ENCODE measurements at places on chromosomes 16 and 17.

DNA sequence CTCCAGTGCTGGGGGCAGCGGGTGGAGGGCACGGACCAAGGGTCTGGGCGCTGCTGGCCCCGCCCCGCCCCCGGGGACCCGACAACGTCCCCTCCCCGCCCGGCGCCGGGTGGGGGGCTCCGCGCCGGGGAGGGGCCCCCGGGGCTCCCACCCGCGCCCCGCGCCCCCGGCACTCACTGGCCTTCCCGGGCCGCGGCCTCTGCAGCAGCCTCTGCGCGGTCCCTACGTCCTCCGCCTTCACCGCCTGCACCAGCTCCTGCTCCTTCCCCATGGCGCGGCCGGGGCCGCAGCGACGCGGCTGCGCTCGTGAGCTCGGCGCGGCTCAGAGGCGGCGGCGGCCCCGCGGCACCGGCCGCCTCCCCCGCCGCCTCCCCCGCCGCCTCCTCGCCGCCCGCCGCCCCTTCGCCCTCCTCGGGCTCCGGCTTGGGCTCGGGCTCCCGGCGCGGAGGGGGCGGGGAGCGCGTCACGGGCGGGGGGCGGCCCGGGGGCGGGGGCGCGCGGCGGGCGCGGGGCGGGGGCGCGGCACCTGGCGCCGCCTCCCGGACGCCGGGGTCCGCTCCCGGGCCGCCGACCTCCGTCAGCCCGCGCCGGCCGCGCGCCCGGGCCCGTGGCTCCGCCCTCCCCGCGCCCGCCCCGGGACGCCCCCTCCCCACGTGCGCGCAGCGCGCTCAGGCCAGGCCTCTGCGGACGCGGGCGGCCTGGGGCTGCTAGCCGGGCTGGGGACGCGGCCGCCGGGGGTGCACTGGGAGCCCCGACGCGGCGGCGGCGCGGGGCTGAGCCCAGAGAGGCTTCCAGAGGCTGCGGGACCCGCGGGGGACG, at the start of gene CASKIN1:
Gene CASKIN1 (minus strand): TSS at position 444 of the 819 bp plus-strand sequence. CDS start 173 bp downstream, at position 271.
- no peak for DNase-seq

GRCh38 chr17:21125862-21126261, 902 bp upstream of the DHRS7B start:
- DNase-seq: no peak

- DNase-seq: no peak
These were observed 341 bp downstream of the SLC7A6OS start for GRCh38 chr16:68310437-68310773.

DNA sequence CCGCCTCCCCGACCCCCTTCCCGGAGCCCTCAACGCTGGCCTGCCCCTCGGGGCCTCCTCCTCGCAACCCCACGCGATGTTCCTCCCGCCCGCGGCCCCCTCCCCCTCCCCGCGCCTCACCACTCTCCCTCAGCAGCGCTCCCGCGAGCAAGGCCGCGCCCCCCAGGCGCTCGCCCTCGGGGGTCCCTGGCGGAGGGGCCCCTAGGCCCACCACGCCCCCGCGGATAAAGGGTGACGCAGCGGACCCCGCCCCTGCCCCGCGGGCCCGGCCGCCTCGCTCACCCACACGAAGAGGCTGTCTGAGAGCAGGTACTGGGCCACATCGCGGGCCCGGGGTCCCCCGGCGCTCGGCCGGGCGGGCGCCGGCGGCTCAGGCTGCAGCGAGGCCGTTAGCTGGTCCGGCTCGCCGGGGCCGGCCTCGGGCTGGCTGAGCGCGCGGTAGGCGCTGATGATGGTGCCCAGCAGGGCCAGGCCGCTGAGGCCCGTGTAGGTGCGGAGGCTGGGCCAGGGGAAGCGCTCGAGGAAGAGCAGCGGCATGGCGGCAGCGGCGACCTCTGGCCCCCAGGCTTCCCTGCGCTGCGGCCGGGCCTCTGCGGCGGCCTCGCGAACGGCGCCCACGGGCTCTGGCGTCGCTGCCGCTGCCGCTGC, 430 bp downstream of the AMFR start:
- DNase-seq: peak; percentile 37

DNA sequence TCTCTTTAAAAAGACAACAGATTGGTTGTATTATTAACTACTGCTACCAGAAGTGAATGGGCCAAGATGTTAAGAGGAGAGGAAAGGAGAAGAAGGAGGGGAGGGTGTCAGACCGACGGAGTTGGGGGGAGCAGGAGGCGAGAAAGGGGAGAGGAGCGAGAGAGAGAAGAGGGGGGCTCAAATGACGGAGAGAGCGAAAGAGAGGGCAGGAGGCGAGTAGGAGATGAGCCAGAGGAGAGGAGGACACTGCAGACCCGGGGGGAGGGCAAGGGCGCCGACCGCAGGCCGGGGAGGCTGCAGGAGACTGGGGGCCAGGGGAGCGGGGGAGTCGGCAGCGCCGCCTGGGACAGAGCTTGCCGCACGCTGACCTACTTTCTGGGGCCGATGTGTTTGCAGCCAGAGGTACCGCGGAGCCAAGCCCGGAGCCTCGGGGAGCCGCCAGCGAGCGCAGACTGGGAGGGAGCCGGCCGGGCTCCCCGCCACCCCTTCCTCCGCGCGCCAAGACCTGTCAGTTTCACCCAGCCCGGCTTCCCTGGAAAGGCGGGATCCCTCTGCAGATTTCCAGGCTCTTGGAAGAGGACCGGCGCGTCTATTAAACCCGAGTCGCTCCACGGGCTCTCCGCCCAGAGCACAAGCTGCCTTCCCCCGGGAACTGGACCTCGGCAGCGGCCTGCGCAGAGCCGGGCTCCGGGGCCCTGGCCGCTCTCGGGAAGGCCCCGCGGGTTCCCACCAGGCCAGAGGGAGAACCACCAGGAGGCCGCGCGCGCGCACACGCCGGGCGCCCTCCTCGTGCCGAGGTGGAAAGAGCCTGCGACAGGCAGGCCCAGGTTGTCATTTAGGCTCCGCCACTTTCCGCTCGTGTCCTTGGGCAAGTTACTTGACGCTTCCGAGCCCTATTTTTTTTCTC, 74.6 kb downstream of the CMC2 start:
- DNase-seq: peak; percentile 68

- DNase-seq: no peak
These were observed 4.1 kb upstream of the ZNF19 start for GRCh38 chr16:71493213-71493612.

DNA sequence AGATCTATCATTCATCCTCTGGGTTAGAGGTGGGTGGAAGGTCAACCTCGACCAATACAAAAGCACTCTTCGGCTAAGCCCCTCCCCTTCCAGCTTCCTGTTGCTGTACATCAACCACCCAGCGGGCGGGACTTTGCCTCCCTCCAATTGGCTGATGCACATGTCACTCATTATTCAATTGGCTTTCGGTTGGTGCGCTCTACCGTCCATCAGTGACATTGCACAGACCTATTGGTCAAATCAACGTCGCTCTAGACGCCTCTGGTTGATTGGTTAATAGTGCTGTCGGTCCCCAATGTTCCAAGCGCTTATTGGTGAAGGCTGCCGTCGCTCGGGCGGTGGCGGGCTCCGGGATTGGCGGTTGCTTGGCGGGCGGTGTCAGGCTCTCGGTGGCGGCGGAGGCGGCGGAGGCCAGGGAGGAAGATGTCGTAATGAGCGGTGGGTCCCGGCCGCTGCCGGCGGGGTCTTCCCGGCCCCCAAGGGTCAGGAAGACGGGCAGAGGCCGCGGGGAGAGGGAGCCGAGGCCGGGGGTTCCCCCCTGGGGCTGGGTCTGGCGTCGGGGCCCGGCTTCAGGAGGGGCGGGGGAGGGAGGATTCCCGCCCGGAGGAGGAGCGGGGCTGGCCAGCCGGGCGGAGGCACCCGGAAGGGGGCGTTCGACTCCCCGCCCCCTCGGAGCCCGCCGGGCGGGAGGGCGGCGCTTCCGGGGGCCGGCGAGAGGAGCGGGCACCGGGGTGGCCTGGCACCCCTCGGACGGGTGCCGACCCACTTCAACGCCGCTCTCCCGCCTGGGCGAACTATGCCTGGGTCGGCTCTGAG, at the start of gene SP2:
Gene SP2 (plus strand): TSS at position 381 of the 816 bp plus-strand sequence. CDS start 51 bp downstream, at position 432.
- peak; percentile 100 for DNase-seq

DNA sequence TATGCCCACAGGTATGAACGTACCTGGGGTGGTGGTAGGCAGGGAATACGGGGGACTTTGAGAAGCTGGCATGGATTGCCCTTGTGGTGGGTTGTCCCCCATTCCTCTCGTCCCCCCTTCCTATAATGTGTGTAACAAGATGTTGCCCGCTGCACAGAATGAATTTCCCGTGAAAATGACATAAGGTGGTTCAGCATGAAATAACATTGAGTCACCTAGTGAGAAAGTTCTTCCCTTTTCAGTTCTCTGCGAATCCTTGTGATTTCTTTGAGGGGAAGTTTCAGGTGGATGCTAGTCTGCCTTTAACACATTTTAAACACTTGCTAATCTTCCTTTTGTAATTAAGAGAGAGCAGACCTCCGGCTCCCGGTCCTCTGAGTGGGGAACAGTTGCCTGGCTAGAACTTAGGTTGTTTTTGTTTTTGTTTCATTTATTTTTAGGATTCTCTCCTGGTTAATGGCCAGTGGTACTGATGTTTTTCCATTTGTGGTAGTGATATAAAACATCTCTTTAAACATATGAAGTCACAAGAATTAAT, 58.9 kb downstream of the RAP1GAP2 start:
- DNase-seq: no peak

DNA sequence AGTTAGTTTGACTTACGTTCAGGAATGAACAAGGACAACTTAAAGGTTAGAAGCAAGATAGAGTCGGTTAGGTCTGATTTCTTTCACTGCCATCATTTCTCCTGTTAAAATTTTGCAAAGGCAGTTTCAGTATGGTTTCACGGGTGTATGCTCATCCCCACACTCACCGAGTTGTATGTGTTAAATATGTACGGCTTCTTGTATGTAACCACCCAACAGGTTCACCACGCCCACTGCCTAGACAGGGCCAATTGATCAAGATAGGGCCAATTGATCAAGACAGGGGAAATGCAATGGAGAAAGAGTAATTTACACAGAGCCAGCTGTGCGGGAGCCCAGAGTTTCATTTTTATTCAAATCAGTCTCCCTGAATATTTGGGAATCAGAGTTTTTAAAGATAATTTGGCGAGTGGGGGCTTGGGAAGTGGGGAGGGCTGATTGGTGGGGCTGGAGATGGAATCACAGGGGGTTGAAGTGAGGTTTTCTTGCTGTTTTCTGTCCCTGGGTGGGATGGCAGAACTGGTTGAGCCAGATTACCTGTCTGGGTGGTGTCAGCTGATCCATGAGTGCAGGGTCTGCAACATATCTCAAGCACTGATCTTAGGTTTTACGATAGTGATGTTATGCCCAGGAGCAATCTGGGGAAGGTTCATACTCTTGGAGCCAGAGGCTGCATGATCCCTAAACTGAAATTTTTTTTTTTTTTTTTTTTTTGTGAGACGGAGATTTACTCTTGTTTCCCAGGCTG, 62.4 kb upstream of the PLCG2 start:
- DNase-seq: no peak

GRCh38 chr17:81615401-81615930, 21.4 kb downstream of the NPLOC4 start:
- DNase-seq: no peak

- no peak for DNase-seq
These were observed 15.0 kb upstream of the MYLK3 start for GRCh38 chr16:46763147-46763546.

DNA sequence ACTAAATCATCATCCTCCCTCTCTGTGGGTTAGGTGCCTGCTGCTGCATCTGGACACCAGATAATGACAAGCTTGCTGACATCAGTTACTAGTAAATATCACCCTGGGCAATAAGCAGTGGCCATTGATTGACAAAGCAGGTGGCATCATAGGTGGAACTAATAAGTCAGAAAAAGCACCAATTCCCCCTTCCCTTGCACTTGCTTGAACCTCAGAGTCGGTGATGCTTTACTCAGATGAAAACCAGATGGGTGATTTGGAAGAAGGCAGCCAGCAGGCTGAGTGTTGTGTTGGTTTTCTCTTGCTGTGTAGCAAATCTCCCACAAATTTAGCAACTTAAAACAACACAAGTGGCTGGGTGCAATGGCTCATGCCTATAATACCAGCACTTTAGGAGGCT, 146.9 kb upstream of the NOL11 start:
- no peak for DNase-seq

GRCh38 chr17:15124746-15125145, 140.4 kb downstream of the PMP22 start:
- peak; percentile 63 for DNase-seq

GRCh38 chr17:66496306-66496705, 193.9 kb downstream of the PRKCA start:
- DNase-seq: no peak

DNA sequence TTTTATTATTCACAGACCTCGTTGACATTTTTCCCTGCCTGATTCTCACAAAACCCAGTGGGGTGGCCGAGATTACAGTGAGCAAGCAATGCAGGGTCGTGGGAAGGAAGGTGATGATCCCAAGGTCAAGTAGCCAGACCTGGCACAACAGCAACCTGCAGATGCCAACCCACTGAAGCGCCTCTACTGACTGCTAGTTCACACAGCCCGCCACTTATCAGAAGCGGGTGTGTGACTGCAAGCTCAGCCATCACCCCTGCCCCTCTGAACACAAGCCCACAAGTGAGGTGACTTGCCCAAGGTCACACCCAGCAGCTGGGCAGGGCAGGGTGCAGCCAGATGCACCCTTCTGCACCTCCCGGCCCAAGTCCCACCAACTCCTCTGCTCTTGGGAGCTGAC, 7.1 kb downstream of the TFAP4 start:
- no peak for DNase-seq

DNA sequence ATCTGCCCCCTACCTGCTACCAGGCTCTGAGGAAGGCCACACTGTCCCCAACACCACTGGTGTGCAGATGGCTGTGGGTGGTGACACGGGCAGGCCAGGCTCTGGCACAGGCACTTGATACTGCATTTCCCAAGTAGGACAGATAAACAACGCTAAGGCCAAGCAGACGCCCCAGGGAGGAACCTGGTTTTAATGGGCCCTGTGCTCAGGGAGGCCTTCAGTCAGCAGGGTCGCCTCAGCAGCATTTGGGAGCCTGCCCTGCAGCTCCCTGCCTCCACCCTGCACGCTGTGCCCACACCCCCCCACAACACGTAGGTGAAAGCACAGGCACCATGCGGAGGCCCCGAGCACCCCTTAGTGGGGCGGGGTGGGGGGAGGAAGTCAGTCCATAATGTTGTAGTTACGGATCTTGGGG, 3.3 kb upstream of the FASN start:
- DNase-seq: no peak

GRCh38 chr17:319266-319665, 33.3 kb downstream of the RPH3AL start:
- no peak for DNase-seq

- DNase-seq: no peak
These were observed 46.2 kb downstream of the MIS12 start for GRCh38 chr17:5532581-5532980.

GRCh38 chr17:534071-534691, 180.5 kb downstream of the VPS53 start:
- no peak for DNase-seq

DNA sequence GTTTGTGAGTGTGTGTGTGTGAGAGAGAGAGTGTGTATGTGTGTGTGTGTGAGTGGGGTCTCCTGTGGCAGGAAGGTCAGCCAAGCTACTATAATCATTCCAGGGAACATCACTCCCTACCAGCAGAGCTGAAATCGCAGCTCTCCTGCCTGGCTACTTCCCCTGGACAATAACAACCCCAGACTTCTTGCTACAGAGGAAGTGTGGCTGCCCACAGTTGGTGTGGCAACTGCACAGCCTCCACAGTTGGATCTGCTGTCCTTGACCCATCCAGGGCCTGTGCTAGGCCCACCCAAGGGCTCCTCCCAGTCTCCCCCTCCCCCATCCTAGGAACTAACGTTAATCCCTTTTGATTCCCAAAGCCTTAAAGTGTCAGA, 1.5 kb downstream of the SLC13A5 start:
- DNase-seq: no peak

GRCh38 chr17:1491443-1492248, 840 bp downstream of the MYO1C start:
- DNase-seq: peak; percentile 59
